ENCODE measurements at places on chromosomes 6 and 20.

GRCh38 chr20:64222851-64223525 is 32.6 kb upstream of the PCMTD2 start:
- H3K27me3 ChIP-seq, result peaks cover 23% of the 10 kb centered on the region
- H3K36me3 ChIP-seq, result no peaks in the 10 kb centered on the region
- H3K4me1 ChIP-seq, result peaks cover 28% of the 10 kb centered on the region
- no peak overlapping the region for H3K27ac ChIP-seq

- no peaks in the 10 kb centered on the region for H3K36me3 ChIP-seq
- no peak for DNase-seq
- H3K27me3 ChIP-seq, result no peaks in the 10 kb centered on the region
- H3K4me1 ChIP-seq, result no peaks in the 10 kb centered on the region
- no peak overlapping the region for H3K4me3 ChIP-seq
- no peak overlapping the region for H3K27ac ChIP-seq
These were observed 175.7 kb downstream of the VEGFA start for GRCh38 chr6:43945768-43946080.

DNA sequence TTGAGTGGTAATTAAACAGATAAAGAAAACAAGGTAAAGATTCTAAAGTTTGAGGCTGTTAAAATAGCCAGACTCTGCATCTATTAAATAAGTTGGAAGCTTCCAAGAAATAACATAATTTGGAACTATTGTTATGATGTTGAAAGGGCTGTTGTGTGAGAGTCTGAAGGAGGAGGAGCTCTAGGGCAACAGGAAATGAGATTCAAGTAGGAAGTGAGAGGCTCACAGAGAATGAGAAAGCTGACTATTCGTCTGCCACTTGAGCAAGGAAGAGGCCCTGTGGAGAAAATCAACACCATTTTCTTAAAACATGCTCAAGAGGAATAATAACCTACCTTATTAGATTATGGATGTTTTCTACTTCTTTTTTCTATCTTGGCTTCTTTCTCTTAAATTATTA is 185.2 kb downstream of the SLC24A3 start:
- DNase-seq, result no peak
- H3K4me3 ChIP-seq, result no peak overlapping the region
- H3K27ac ChIP-seq, result no peak overlapping the region
- no peaks in the 10 kb centered on the region for H3K27me3 ChIP-seq
- no peaks in the 10 kb centered on the region for H3K36me3 ChIP-seq
- no peaks in the 10 kb centered on the region for H3K4me1 ChIP-seq

DNA sequence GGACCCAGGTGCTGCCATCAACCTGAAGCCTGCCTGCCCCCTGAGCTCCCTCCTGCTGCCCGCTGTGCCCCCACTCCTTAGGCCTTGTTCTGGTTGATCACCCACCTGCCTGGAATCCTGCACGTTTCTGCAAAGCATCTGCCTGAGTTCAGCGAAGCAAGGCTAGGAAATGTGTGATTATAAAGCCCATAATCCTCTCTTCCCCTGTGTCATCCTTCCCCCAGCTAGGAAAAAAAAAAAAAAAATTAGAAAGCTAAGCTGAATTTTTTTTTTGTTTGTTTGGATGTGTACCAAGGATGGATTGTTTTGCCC is 93.2 kb downstream of the FOXA2 start:
- no peak overlapping the region for H3K4me3 ChIP-seq
- DNase-seq, result no peak
- no peaks in the 10 kb centered on the region for H3K36me3 ChIP-seq
- H3K27me3 ChIP-seq, result no peaks in the 10 kb centered on the region
- no peak overlapping the region for H3K27ac ChIP-seq
- H3K4me1 ChIP-seq, result no peaks in the 10 kb centered on the region

- H3K4me1 ChIP-seq, result peaks cover 7% of the 10 kb centered on the region
- no peak overlapping the region for H3K4me3 ChIP-seq
- H3K36me3 ChIP-seq, result no peaks in the 10 kb centered on the region
- no peak overlapping the region for H3K27ac ChIP-seq
These were observed 15.4 kb downstream of the TMEM244 start for GRCh38 chr6:129845696-129846095.

DNA sequence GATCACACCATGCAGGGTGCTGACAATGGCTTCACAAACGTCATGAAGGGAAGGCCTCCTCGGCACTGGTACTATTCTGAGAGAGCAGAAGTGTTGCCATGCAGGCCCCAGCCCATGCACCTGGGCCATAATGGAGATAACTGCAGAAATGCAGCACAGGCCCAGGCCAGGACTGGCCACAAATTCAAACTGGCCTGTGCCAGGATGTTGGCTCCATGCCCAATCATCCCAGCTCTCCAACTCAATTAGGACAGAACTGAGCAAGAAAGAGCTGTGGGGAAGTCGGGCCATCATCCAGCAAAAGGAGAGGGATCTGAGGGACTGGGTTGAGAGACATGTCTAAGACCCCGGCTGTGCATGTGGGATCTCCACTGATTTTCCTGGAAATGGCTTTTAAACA is 48.9 kb upstream of the SYNDIG1 start:
- no peaks in the 10 kb centered on the region for H3K36me3 ChIP-seq
- H3K27ac ChIP-seq, result no peak overlapping the region
- peaks cover 6% of the 10 kb centered on the region for H3K27me3 ChIP-seq

DNA sequence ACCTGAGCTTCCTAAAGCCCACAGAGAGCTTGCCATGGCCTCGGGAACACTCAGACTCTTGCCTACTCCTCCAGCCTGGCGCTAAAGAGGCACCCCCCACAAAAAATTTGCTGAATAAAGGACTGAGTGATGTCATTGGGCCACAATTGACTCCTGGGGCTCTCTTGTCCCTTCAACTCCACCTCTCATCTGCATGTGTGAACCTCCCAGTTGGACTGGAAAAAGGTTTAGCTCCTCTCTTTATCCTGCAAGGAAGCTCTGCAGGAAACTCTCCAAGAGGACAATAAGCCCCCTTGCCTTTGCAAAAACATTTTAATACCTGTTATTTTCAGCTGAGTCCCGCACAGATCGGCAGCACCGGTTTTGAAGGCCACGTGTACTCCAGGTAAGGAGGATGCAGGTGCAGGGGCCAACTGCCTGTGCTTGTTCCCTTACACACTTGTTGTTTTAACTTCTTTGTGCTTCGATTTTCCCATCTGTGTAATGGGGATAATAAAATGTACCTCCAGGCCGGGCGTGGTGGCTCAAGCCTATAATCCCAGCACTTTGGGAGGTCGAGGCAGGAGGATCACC is 107.3 kb downstream of the TFAP2C start:
- no peak overlapping the region for H3K27ac ChIP-seq
- DNase-seq, result no peak
- no peak overlapping the region for H3K4me3 ChIP-seq
- no peaks in the 10 kb centered on the region for H3K4me1 ChIP-seq
- no peaks in the 10 kb centered on the region for H3K27me3 ChIP-seq

DNA sequence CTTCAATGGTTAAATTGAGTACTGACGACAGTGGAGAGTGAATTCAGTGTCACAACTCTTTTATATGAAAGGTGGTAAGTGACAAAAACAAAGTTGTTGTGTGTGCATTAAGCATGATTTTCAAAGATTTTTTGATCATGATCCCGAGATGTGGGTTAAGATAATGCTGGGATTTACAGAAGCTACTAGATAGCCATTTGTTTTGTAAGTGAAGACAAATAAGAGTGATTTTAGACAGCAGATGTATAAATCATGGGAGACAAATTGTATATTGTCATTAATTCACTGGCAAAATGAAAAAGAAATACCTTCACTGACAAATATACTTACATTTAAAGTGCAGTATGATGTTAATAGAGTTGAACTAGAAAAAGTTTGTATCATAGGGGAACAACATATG is 6.1 kb downstream of the ADGRB3 start:
- H3K27ac ChIP-seq, result no peak overlapping the region
- H3K36me3 ChIP-seq, result no peaks in the 10 kb centered on the region
- H3K4me3 ChIP-seq, result no peak overlapping the region
- H3K4me1 ChIP-seq, result no peaks in the 10 kb centered on the region

GRCh38 chr6:107959392-107959791 is 1.4 kb upstream of the SEC63 start:
- peaks cover 4% of the 10 kb centered on the region for H3K36me3 ChIP-seq
- DNase-seq, result peak; percentile 2
- no peak overlapping the region for H3K4me3 ChIP-seq

GRCh38 chr6:79234150-79235022 is at the start of gene HMGN3:
HMGN3 (minus strand) TSS chr6:79234682.
- DNase-seq, result peak; percentile 97
- no peaks in the 10 kb centered on the region for H3K27me3 ChIP-seq
- peak within 1 kb of the TSS; percentile 98 for H3K4me3 ChIP-seq
- peak within 1 kb of the TSS; percentile 84 for H3K27ac ChIP-seq
- no peaks in the 10 kb centered on the region for H3K36me3 ChIP-seq

DNA sequence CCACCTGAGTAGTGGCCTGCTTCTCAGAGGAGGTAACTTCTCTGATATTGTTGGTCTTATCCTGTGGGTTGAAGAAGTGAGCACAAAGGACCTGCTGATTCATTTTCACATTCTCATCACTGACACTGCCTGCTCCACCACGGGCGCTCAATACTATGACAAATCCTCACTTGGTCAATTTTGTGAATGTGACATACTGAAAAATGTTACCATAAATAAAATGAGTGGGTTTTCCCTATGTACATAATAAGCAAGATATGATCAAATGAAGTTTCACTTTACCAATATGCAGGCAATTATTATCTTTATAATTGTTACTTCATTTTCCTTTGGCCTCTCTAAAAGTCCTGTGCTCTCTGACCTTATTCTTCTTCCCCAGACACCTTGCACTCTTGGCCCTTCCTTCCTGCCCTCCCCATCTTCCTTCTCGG is 71.5 kb upstream of the RIPOR2 start:
- peak overlapping the region; percentile 43 for H3K27ac ChIP-seq
- H3K4me3 ChIP-seq, result no peak overlapping the region
- H3K36me3 ChIP-seq, result no peaks in the 10 kb centered on the region
- no peaks in the 10 kb centered on the region for H3K27me3 ChIP-seq
- no peak for DNase-seq
- H3K4me1 ChIP-seq, result peaks cover 34% of the 10 kb centered on the region

GRCh38 chr6:81787313-81788068 is 35.0 kb upstream of the TENT5A start:
- peak; percentile 57 for DNase-seq
- no peaks in the 10 kb centered on the region for H3K36me3 ChIP-seq
- H3K4me1 ChIP-seq, result peaks cover 14% of the 10 kb centered on the region
- peak overlapping the region; percentile 34 for H3K4me3 ChIP-seq
- H3K27ac ChIP-seq, result peak overlapping the region; percentile 32

GRCh38 chr6:165661664-165662025 is 1.4 kb downstream of the PDE10A start:
- H3K36me3 ChIP-seq, result no peaks in the 10 kb centered on the region
- DNase-seq, result peak; percentile 88
- no peak overlapping the region for H3K27ac ChIP-seq
- H3K4me3 ChIP-seq, result peak overlapping the region; percentile 62

DNA sequence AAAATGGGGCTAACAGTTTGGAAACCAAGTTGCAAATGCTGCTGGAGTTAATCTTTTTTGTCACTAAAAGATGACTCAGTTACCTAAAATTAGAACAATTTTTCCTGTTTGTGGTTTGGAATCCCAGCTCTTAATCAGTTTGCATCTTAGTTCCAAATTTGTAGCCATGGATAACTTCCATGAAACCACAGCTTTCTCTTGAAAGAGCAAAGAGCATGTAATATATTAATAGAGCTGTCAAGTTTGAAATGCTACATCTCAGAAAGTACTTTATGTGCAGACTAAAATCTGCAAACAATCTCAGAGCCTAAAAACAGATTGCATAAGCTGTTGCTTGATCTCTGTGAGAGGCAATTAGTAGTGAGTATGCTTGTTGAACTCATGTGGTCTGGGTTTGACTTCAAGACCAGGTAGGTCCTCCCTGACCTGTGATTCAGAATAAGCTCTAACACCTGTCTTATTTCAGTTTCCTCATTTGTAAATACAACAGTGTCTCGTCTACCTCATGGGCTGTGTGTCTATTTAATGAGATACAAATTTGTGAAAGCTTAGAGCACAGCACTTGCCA is 23.5 kb downstream of the DHX35 start:
- peak overlapping the region; percentile 31 for H3K27ac ChIP-seq
- peaks cover 22% of the 10 kb centered on the region for H3K36me3 ChIP-seq
- no peaks in the 10 kb centered on the region for H3K27me3 ChIP-seq
- peaks cover 13% of the 10 kb centered on the region for H3K4me1 ChIP-seq
- peak; percentile 8 for DNase-seq

- H3K4me3 ChIP-seq, result no peak overlapping the region
- no peaks in the 10 kb centered on the region for H3K27me3 ChIP-seq
- H3K4me1 ChIP-seq, result peaks cover 50% of the 10 kb centered on the region
- no peak for DNase-seq
These were observed 21.3 kb upstream of the UTRN start for GRCh38 chr6:144263786-144264185.

DNA sequence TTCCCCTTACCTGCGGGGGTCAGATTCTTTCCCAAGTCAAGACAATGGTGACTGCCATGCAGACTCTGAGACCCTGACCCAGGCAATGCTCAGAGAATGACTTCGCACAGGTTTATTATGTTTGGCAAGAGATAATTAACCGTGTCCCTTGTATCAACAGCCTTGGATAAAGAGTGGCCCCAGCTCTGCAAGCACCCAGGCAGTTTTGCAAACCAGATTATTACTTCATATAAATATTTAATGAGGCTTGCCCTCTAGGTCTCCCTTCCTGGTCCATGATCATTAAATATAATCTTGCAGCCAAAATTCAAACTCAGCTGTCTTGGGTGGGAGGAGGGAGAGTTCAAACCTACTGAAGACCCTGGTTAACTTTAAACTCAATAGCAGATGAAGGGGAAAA is 156.5 kb downstream of the ANKRD60 start:
- no peak overlapping the region for H3K27ac ChIP-seq
- H3K4me1 ChIP-seq, result peaks cover 10% of the 10 kb centered on the region
- H3K36me3 ChIP-seq, result no peaks in the 10 kb centered on the region
- H3K4me3 ChIP-seq, result no peak overlapping the region
- H3K27me3 ChIP-seq, result peaks cover 6% of the 10 kb centered on the region

DNA sequence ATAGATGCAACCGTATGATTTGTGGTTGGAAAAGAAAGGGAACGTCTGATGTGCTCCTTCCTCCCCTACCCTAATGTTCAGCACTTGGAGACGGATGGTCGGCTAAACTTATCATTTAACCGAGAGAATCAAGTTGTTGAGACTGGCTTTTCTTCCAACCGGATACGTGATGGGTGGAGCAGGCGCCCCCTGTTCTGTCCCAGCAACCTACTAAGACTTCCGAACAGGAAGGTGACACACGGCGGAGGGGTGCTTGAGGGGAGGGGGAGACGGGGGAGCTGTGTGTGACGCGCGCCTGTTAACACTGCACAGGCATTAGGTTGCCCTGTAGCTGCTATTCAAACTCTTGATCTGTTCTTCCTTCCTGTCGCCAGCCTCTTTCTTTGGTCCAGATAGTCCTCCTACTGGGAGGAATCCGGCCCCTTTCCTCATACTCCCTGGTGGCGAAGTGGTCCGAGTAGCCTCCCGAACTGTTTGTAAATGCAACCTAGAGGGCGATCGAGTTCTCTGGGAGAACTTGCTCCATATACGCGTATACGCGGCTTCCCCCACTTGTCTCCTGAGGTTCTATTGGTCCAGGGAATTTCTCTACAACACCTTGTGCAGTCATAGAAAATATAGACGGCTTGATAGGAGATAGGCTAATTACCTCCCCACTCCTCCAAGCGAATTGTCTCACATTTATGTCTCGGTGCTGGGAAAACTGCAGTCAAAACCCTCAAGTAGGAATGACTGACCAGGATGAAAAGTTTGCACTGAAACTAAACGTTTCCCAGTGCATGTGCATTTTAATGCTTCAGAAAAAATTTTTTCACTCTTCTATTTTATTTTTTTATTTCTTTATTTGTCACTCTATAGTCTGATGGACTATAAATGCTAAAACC is 126.0 kb upstream of the SLC2A12 start:
- peaks cover 10% of the 10 kb centered on the region for H3K36me3 ChIP-seq
- peak overlapping the region; percentile 70 for H3K4me3 ChIP-seq
- DNase-seq, result peak; percentile 95
- peak overlapping the region; percentile 93 for H3K27ac ChIP-seq
- peaks cover 19% of the 10 kb centered on the region for H3K4me1 ChIP-seq

GRCh38 chr20:51159303-51159702 is 136.4 kb upstream of the KCNG1 start:
- H3K4me1 ChIP-seq, result no peaks in the 10 kb centered on the region
- no peak for DNase-seq
- H3K27me3 ChIP-seq, result peaks cover 59% of the 10 kb centered on the region
- no peak overlapping the region for H3K4me3 ChIP-seq
- no peaks in the 10 kb centered on the region for H3K36me3 ChIP-seq

All from osteoblast (primary cell).